Astrocyte (in vitro differentiated cells and primary cell): ENCODE measurements at places on chromosomes 16 and 17. TPM values are rescaled to one million over a fixed set of nuclear protein-coding genes. Genes with fewer than 3 reads are reported as not detected.
A peak's percentile ranks its signal among the peaks of the same experiment; 100 is the strongest.

- no peaks in the 10 kb centered on the region for H3K36me3 ChIP-seq
- H3K27ac ChIP-seq, result no peak overlapping the region
- H3K27me3 ChIP-seq, result no peaks in the 10 kb centered on the region
- H3K4me3 ChIP-seq, result no peak overlapping the region
Measured at GRCh38 chr17:65657251-65657828, 95.9 kb upstream of the AXIN2 start.

Gene CCDC40
- 5.0 and 7.0 TPM in 2 replicates for total RNA-seq

DNA sequence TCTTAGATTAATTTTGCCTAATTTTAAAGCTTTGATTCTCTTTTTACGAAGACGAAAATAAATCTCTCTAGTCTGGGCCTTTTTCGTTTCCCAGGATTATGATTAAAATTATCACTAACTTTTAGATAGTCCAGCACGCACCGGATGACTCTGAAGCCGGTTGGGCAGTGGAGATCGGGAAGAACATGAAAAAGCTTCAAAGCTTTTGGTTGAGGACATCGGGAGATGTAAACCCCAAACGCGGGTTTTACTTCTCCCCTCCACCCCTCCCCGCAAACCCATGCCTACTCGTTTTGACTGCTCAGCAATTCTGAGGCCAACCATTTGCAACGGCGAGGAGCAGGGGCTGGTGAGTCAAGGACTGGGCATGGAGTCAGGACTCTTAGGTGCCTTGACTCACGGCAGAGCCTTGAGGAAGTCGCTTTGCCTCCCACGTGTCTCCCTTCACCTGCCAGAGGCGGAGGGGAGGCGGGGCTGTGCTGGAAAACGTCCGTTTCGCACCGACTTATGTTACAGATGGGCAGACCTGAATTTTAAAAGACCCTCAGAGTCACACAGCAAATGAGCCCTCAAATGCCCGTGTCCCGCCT is 989 bp upstream of the DUSP14 start:
- DNase-seq, result peak; percentile 94
- H3K27ac ChIP-seq, result peak overlapping the region; percentile 95
- peaks cover 30% of the 10 kb centered on the region for H3K4me1 ChIP-seq
- H3K27me3 ChIP-seq, result no peaks in the 10 kb centered on the region
- peak overlapping the region; percentile 74 for H3K4me3 ChIP-seq

- peaks cover 4% of the 10 kb centered on the region for H3K4me1 ChIP-seq
- no peaks in the 10 kb centered on the region for H3K36me3 ChIP-seq
- DNase-seq, result no peak
- no peaks in the 10 kb centered on the region for H3K27me3 ChIP-seq
- H3K27ac ChIP-seq, result no peak overlapping the region
Measured at GRCh38 chr17:76123749-76124581, 17.1 kb downstream of the FOXJ1 start.

GRCh38 chr17:16444258-16444886 is 29.0 kb downstream of the TRPV2 start:
- peaks cover 31% of the 10 kb centered on the region for H3K4me1 ChIP-seq
- DNase-seq, result no peak
- H3K27me3 ChIP-seq, result no peaks in the 10 kb centered on the region

DNA sequence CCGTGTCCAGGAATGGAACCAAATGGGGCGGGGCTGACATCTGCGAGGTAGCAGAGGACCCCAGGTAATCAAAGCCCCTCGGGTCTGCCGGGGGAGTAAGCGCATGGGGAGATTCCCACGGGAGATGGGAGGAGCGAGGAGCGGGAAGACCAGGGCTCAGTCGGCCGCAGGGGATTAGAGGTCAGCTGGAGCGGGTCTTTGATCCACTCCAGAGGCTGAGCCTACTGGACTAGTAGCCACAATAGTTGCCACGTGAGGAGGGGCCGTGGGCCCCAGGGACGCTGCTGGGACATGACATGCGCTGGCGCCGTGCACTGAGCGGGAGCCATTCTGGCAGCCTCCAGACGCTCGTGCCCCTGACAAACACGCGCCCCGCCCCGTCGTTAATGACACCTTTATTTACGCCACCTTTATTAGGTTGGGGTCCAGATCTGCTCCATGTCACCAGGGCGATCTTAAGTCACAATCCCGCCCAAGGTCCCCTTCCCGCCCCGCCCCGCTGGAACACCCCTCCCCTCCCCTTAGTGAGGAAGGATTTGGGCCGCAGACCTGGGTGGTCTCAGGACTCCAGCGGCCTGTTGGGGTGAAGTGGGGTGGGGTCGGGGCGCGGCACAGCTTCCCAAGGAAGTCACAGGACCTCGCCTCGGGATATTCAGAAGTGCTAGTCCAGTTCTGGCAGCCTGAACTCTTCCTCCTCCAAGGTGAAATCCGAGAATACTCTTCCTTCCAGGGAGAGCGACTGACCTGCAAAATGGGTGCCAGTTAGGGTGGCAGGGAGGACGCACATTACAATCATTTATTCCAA is 15.0 kb downstream of the PPY start:
- no peak overlapping the region for H3K27ac ChIP-seq
- H3K4me3 ChIP-seq, result no peak overlapping the region
- H3K4me1 ChIP-seq, result no peaks in the 10 kb centered on the region
- H3K27me3 ChIP-seq, result peaks cover 52% of the 10 kb centered on the region

- no peak overlapping the region for H3K27ac ChIP-seq
- H3K4me1 ChIP-seq, result no peaks in the 10 kb centered on the region
Measured at GRCh38 chr16:11058832-11059231, 114.5 kb downstream of the CLEC16A start.

DNA sequence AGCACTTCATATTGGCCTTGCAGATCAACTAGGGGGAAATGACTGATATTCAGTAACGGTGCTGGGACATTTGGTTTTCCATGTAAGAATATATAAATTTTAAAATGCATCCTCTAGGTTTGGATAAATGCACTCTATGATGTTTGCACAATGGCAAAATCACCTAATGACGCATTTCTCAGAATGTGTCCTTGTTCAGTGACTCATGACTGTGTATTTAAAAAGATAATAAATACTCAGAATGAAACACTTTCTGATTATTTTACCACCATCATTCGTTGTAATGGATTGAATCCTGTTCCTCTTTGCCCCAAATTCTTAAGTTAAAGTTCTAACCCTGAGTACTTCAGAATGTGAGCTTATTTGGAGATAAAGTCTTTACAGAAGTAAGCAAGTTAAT is 17.2 kb upstream of the ADGRG1 start:
- peaks cover 3% of the 10 kb centered on the region for H3K4me1 ChIP-seq
- H3K27ac ChIP-seq, result no peak overlapping the region
- no peaks in the 10 kb centered on the region for H3K36me3 ChIP-seq
- DNase-seq, result peak; percentile 42
- no peaks in the 10 kb centered on the region for H3K27me3 ChIP-seq
- no peak overlapping the region for H3K4me3 ChIP-seq

DNA sequence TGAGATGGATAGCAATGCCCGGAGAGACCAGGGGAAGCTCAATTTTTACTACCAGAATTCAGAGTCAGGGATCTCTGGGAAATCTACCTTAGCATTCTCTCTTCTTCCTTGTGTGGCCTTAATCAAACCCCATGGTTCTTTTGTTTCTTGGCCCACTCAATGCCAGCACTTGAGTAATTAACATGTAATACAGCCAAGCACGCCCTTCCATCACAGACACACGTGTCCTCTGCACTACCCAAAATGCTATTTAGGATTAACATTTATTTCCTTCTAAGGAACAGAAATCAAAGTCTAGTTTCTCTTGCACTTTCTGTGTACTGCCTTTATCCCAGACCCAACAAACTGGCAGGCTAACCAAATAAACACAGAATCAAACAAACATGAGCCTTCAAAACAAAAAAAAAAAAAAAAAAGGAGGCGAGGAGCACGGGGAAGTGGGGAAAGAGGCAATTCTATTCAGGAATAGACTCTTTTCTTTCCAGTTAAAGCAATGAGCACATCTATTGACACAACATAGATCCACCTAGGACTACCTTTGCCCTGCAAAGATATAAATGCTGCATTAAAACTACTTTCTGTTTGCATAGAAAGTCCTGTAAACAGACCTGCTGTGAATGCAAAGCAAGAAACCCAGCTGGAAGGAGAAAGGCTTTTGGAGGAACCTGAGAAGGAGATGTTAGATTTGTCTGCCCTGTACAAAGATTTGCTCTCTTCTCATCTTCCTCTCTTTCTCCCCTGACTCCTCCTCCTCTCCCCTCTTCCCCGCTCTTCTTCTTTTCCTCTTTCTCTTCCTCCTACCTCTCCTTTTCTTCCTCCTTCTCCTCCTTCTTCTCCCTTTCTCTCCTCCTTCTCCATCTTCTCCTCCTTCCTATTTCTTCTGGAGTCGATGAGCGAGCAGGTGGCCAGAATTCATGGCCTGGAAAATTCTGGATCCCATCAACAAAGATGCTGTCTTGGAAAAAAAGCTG is 294.4 kb downstream of the NPIPA8 start:
- no peak for DNase-seq
- no peak overlapping the region for H3K4me3 ChIP-seq
- H3K36me3 ChIP-seq, result no peaks in the 10 kb centered on the region
- no peaks in the 10 kb centered on the region for H3K4me1 ChIP-seq
- H3K27ac ChIP-seq, result no peak overlapping the region
- H3K27me3 ChIP-seq, result no peaks in the 10 kb centered on the region

DNA sequence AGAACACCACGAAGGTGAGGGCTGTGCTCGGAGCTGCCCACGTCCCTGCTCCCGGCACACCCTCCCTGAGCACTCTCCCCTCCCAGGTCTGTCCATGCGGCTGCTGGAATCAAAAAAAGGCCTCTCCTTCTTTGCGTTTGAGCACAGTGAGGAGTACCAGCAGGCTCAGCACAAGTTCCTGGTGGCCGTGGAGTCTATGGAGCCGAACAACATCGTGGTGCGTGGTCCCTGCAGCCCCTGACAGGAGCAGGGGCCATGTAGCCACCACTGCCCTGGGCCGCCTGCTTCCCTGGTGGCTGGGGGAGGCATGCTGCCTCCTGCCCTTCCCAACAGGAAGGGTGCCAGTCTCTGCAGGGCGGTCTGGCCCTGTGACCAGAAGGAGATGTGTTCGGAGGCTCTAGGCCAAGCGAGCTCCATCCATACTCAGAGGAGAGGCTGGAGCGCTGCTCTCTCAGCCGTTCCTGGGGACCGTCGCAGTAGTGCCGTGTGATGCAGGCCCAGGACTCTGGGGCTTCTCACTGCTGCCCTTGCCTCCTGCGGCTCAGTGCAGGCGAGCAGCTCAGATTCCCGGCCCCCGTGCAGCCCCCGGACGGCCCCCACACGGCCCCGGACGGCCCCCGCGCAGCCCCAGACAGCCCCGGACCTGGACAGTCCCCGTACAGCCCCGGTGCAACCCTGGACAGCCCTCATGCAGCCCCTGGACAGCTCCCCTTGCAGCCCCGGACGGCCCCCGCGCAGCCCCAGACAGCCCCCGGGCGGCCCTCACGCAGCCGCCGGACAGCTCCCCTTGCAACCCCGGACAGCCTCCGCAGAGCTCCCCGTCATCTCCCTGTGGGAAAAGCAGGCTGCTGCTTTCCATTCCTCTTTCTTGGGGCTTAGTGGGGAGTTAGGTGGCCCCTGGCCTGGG is 20.5 kb downstream of the TCF25 start:
- no peak for DNase-seq
- no peak overlapping the region for H3K4me3 ChIP-seq
- H3K27ac ChIP-seq, result no peak overlapping the region
- H3K27me3 ChIP-seq, result no peaks in the 10 kb centered on the region

DNA sequence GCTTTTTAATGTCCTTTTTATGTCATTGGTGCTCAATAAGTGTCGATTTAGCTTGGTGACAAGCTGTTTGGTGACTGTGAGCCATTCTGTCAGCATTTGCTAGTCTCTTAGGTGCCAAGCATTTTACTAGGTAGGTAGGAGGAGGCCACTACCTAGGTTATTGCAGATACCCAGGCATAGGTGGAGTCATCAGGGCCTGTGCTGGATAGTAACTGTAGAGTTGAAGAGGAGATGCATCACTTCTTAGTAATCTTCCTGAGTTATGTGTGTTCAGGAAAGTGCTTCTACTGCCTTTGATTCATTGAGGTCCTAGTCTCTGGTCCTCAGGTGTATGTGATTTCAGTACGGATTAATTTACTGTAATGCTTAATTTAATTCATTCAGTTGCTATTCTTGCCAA is 17.7 kb downstream of the USP10 start:
- peaks cover 4% of the 10 kb centered on the region for H3K4me1 ChIP-seq
- no peaks in the 10 kb centered on the region for H3K27me3 ChIP-seq
- DNase-seq, result no peak
- H3K27ac ChIP-seq, result no peak overlapping the region
- peaks cover 6% of the 10 kb centered on the region for H3K36me3 ChIP-seq

DNA sequence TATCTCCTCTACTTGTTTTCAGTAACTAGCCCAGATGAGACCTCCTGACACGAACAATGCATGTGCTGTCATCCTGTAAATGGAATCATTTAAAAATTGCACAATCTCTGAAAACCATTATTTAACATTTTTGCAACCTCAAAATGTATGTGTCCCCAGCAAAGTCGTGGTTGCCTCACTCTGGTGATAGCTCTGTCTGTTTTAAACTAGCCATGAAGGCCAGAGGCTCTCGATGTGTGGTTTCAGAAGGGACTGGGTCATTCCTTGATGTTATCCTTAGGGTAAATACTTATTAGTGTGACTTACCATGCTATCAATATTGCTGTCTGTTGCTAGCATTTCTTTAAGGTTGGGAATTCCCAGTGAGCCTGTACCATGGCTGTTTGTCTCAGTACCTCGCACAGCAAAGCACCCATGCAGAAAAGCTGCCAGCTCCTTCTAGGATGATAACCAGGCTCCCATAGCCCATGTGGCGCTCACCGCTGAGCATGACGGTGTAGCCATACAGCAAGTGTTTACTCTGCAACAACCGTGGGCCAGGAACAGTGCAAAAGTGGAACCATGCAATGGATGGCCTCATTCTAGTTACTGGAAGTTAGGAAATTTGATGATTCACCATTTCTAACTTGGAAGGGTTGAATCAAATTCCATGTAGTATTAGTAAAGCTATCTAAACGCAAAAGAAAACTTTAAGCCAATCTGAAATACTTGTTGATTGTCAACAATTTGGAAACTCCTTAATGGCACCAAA is 2.9 kb upstream of the PGS1 start:
- peak; percentile 97 for DNase-seq
- peak overlapping the region; percentile 11 for H3K4me3 ChIP-seq

Gene ENPP7
- not detected in 2 replicates for total RNA-seq

DNA sequence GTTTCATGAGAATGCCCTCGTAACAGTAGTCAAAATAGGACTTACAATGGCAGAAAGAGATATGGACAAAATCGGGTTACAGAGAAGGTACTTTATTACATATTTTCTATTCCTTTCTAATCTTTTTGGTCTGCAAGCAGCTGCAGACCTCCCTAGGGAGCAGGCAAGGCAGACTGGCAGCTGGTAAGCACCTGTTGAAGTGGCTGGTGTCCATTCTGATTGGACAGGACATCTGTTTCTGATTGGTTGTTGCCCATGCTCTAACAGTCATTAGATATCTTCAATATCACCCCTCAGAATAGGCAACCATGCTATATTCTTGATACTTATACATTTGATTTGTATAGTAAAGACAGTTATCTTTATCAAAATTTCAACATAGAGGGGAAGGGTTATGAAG is 606.3 kb downstream of the KCNJ2 start:
- DNase-seq, result no peak
- no peak overlapping the region for H3K27ac ChIP-seq
- H3K4me1 ChIP-seq, result no peaks in the 10 kb centered on the region
